ENCODE measurements at places on chromosomes 11 and 22. TPM values are rescaled to one million over a fixed set of nuclear protein-coding genes. Genes with fewer than 3 reads are reported as not detected.

- DNase-seq: peak; percentile 17
These were observed 3.2 kb downstream of the EHF start for GRCh38 chr11:34624069-34624468.

DNA sequence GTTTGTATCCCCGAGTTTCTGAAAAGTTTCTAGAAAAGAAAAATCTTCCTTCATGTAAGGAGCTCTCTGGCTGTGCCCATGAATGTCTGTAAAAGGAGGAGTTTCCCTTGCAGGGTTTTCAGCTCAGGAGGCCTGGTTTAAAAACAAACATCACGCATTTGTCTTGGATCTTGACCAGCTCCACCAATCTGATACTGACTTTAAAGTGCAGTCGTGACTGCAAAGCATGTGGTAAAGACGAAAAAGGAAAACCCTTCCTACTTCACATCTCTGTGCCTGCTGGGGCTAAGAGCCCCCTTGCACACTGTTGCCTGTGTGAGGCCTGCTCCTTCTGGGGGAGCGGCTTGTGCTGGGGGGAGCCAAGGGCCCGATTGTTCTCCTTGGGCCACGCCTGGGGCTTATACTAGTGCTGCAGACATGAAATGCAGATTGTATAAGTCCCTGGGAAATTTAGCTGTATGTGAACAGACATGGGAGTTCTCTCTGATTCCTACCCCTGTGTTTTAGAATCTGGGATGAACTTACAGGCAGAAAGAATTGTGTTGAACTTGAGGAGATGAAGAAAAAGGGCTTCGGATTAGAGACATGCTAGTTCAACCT lies 62.1 kb downstream of the ADAMTS15 start:
- DNase-seq: no peak

DNA sequence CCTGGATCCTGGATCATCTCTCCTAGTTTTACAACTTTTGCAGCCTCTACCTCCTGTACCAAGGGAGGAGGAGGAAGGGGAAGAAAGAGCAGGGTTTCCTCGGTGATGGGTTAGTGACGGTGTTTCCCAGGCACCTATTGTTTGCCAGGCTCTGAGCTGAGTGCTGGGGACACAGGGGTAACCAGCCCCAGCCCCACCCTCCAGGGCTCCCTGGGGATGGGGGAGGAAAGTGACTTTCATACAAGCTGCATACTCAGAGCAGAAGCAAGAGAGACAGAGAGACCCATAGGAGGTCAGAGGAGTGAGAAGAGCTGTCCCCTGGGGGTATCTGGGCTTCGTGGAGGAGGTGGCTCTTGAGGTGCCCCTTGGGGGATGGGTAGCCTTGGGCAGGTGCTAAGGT lies 89.4 kb upstream of the THY1 start:
- no peak for DNase-seq

- no peak for DNase-seq
These were observed 18.1 kb downstream of the THY1 start for GRCh38 chr11:119404872-119405271.

Gene APLNR
- not detected for total RNA-seq

DNA sequence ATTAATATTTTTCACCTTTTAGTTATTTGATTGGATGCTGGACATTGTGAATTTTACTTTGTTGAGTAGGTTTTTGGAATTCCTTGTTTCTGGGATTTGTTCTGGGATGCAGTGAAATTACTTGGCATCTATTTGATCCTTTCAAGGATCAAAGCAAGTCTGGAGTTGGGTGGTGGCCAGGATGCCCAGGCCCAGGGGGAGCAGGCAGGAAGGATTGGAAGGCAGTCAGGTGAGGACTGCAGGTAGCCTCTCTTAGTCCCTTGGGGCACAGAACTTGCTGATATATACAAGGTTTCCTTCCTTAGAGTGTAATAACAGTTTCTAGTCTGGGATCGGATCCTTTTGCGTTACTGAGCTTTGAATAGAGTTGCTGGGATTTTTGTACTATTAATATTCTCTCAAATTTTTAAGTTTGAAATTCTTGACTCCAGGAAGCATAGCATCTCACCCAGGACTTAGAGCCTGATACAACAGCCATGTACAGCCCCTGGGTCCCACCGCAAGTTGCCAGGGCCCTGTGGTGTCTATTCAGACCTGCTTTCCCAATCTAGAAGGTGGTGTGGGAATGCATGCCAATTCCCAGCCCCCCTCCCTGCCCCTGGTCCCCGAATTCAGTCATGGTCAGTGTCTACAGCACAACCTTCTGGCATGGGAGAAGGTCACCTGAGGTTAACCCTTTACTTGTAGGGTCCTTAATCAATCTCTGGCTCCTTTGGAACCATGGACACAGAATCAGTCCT lies 6.1 kb downstream of the ZNF74 start:
- DNase-seq: no peak

Gene NRGN
- total RNA-seq: 614 TPM

DNA sequence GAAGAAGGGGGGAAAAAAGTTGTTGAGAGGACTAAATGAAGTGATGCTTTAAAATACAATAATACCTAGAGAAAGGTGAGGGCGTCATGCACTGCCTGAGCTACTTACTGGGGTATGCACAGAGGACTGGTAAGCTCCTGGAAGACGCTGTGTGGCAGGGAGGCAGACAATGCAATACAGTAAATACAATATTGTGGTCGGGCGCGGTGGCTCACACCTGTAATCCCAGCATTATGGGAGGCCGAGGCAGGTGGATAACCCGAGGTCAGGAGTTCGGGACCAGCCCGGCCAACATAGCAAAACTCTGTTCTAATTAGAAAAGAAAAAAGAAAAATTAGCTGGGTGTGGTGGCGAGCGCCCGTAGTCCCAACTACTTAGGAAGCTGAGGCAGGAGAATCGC lies 683 bp upstream of the SYTL2 start:
- DNase-seq: no peak

- DNase-seq: no peak
These were observed 121.1 kb downstream of the NTM start for GRCh38 chr11:131491503-131491902.

Gene GCAT
- total RNA-seq: 2.6 TPM

Gene MPEG1
- total RNA-seq: 5.4 TPM

DNA sequence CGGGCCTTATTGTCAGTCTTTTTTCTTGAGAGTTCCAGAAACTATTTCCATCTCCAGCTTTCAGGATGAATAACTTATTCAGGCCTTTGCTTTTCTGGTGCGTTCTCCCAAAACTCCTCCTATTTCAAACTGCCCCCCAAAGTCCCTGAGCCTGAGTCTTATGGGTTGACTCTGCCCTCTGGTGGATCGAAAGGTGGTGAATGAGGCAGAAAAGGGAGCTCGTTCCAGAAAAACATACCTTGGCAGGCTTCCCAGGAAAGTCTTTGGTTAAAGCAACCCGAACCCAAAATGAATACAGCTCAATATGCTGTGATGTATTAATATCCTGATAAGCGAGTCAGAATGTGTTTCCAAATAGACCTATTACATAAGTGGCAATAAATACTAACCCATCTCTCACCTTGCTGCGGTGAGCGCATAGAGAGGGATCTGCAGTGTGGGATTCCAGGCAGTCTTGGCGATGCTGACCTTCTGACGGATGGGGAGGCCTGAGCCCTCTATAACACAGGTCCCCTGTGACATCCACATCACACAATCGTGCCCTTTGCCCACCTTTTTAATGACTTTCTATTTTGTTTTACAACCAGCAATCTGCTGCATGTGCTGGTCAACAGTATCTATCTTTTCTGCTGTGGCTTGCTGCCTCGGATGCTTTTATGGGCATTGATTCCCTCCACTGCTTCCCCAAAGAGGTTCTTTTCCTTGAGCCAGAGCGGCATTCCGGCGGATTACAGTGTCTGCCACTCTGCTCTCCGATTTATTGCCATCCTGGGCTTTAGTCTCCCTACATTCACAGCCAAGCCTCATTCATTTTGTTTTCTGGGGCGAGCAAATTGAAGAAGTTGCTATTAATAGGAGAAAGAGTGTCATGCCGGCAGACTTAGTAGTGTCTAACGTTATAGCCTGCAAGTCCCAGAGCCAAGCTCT lies 756.8 kb downstream of the NTM start:
- DNase-seq: no peak

Gene SCN4B
- total RNA-seq: not detected

Gene GGT5
- total RNA-seq: not detected

- DNase-seq: no peak
These were observed 57.9 kb downstream of the SHISAL1 start for GRCh38 chr22:44254811-44255210.

Gene NPAT
- total RNA-seq: 31.0 TPM

Gene KRTAP5-11
- not detected for total RNA-seq

Gene TMPRSS13
- total RNA-seq: 2.4 TPM

GRCh38 chr11:128905345-128906184 lies 14.4 kb downstream of the KCNJ5 start:
- no peak for DNase-seq

DNA sequence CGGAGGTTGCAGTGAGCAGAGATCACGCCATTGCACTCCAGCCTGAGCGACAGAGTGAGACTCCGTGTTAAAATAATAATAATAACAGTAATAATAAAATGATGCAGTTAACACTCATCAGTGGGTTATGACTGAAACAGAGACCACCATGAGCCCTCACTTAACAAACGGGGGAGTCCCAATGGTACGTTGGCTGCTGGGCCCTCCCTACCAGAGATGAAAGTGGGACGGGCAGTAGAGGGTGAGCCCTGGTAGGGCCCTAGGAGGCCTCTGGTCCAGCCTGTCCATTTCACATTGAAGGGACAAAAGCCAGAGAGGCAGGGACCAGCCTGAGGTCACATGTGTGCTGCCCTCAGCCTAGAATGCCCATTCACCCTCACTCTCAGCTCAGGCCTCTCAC lies 13.7 kb upstream of the KIAA0930 start:
- DNase-seq: no peak

- DNase-seq: no peak
These were observed 74.0 kb downstream of the ADAMTS15 start for GRCh38 chr11:130522284-130522961.

DNA sequence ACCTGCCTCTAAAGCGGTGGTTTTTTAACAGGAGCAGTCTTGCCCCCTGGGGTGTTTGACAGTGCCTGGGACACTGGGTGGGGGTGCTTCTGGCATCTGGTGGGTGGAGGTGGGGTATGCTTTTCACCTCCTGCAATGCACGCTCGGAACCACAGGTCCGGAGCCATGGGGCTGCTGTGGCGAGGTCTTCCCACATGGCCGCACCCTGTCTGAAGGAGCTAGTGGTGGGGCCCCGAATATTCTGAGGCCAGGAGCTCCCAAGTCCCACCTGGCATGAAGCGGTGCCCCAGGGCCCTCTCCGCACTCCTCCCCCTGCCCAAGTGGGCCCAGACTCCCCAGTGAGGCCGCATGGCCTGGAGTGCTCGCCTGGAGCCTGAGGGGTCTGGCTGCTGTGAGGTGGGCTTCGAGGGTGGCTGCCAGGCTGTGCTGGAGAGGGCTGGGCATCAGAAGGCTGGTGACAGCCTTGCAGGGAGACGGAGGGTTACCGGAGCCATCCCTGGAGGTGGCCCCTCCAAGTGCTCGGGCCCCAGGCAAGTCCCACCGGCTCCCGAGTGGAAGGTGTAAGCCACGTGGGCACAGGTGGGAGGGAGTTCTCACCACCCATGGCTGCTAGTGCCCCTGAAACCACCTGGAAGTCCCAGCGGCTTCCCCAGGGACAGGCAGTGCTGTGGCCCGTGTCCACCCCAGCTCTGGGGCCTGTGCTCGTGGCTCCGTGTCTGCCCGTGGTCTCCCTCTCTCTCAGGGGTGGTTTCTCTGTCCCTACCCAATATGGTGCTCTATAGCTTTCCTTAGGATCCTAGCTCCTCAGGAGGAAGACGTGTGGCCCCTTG lies 15.1 kb downstream of the TBX1 start:
- no peak for DNase-seq

Gene TRIM6
- total RNA-seq: not detected

- DNase-seq: no peak
These were observed 43.2 kb downstream of the MACROD1 start for GRCh38 chr11:64122411-64123410.

Gene ROBO4
- total RNA-seq: not detected
